Kasumi-1 (cell line): ENCODE measurements at places on chromosomes 7 and 10.

DNA sequence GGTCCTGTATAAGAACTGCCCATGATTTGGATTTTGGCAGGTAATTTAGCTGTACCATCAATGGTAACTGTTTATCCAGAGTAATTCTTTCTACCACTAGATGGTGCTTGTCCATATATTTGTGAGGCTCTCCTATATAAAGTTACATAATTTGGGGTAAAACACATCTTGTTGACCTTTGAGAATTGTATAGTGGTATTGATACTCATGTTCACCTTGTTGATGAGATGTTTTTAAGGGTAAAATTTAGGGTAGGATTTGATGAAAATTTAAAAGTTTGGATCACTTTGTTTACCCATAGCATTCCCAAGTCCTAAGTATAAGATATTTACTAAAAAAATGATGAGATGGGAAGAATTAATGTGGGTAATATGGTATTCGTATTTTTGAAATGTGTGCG is 31.6 kb downstream of the ST7 start:
- DNase-seq: peak; percentile 50

GRCh38 chr10:44760513-44760912 is 150.6 kb upstream of the TMEM72 start:
- no peak for DNase-seq

DNA sequence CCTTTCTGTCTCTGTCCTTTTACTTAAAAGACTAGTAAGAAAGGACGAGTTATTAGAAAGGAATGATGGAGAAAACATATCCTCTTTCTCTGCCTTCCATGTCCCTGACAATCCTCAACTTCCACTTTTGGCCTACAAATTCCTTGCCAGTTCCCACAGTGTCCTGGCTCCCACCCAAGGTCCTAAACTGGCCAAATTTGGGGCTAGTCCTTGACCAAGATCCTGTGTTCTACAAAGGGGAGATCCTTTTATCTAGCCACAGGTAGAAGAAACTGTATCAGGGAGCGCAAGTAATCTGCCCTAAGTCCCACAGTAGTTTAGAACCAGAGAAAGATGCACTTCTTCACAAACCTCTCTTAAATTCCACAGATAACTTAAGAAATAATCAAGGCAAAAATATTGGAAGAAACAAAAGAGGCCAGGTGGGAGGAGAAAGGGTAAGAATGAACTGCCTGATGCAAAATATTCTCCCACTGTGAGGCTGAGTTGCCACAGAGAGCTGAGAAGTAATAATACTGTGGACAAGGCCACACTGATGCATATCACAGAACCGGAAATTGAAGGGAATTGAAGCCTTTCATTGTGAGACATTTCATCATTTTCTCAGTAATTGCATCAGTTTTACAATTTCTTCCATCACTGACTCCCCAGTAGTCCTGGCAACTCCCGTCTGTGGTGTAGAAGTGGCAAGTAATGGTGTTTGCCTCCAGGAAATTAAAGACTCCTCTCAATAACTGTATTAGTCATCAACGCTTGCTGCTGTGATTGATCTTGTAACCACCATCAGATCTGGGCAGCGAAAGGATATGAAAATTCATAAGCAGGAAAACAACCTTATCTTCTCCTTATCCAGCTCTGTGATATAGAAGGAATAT is 47.2 kb downstream of the DNAJC12 start:
- DNase-seq: no peak

DNA sequence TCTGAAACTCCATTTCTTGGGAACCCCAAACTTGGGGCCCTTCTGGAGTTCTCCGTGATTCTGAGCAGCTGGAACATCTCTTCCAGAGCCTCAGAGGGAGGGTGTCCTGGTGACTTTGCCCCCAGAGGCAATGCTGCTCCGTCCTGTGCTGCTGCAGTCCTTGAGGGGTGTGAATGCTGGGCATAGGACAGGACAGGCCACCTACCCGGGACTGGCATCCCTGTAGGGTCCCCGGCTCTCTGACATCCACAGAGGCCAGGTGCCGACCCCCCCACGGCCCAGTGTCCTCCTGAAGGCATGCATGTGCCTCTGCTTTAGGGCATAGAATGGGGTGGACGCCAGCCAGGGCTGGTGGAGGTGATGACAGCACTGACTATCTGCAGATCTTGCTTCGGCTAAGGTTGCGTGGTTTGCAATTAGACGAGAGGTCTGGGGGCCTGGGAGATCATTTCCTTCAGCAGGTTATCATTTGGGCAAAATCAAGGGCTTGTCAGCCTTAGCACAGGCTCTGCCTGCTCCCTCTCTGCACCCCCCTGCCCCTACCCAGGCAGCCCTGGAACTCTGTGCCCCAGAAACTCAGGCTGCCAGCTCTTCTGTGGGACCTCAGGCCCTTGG is 136.9 kb upstream of the GPR26 start:
- DNase-seq: no peak

GRCh38 chr7:134919240-134919641 is 67.1 kb upstream of the AGBL3 start:
- no peak for DNase-seq

DNA sequence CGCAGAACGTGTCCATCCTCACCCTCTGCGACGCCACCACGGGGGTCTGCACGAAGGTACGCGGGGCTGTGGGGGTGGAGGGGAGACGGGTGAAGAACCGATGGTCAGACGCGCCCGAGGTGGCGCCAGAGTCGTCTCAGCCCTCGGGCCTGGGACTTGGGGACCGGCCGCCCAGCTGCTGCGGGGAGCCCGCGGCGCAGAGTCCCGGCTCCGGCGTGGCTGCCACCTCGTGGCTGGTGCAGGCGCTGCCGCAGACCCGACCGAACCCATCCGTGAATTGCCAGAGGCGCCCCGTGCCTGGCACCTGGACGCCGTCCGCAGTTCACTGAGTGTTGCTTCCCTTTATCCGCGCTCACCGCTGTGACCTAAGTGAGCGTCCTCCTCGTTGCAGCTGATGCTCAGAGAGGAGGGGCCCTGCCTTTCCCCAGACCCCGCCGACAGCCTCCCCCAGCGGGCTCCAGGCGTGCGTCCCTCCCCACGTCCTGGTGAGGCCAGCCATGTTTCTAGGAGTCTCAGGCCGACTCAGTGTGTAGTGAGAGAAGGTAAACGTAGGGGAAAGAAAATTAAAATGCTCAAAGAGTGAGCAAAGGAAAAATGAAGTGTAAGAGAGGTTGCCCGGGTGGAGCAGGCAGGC is 208.7 kb downstream of the PAXIP1 start:
- DNase-seq: no peak

DNA sequence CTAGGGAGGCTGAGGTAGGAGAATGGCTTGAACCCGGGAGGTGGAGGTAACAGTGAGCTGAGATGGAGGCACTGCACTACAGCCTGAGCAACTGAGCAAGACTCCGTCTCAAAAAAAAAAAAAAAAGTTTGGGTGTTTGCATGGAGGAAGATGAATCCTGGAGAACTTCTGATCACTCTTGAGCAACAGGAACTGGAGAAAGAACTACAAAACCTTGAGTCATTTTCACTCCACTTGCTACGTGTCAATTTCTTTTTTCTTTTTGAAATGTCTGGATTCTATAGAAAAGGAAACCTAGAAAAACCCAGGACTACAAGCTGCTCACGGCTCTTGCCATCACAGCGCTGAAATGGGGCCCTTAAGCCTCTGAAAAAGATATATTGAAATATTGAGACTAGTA is 189.6 kb upstream of the NRP1 start:
- DNase-seq: no peak

DNA sequence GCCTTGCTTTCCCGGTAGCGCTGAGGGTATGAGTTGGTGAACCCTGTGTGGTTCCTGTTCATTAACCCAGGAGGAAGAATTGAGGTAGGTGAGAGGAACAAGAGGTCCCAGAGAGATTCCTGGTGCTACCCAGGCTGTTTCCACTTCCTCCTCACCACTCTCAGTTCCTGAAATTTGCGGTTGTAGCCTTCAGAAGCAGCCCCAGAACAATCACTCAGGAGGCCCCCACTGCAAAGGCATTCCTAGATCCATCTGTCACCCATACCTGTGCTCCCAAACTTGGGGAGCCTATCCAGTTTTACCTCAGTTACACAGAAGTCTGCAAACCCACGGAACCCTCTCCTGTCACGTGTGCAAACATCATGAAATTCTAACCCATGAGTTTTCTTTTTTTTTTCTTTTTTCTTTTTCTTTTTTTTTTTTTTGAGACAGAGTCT is 9.0 kb upstream of the PIP4K2A start:
- peak; percentile 74 for DNase-seq

DNA sequence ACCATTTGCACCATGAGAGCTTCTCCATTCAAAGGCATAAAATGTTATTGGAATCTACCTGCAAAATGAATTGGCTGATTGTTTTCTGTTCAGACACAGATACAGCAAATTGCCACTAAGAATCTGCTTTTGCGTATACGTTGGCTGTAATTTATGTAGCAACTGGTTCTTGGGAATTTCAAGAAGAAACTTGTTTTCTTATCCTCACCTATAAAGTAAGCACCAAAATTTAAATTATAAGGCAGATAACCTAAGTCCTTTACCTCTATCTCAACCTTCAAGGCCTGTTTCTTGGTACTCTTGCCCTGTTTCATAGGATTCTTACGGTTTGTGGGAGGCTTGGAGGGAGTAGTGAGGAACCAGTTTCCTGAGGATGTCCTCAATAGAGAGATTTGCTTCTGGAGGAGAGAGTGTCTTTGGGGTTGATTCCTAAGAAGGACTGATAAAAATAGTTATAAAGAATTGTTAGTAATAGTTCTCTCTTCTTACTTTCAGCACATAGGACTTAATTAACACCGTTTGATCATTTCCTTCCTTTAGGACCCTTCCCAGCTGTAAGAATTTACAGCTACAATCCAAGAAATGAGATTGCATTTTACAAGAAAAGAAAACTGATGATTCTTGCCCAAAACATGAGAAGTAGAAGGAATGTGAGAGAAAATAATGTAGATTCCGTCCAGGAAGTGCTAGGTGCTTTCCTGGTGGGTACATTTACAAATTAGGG is 2.0 kb downstream of the STAMBPL1 start:
- DNase-seq: no peak

- no peak for DNase-seq
These were observed 89.5 kb upstream of the TES start for GRCh38 chr7:116120839-116121238.

DNA sequence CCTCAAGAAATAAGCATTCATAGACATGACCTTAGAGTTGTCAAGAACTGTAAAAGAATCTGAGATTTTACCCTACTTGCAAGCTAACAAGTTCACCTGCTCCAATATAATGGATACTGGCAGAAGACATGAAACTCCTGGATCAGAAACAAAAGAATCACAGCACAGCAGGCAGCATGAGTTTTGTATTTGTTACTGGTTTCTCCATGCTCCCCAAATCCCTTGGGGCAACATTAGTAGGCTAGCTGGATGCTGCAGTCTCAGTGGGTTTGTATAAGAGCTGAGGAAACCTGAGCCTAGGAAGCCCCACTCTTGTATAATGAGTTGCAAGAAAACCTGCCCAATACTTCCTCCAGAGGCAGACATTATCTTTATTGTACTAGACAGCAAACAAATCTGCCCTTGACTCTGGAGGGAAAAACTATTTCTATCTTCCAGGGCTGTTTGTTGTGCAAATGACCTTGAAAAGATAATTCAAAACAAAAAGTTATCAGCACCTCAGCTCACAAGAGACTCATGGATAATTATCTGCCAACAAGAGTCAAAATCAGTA is 64.8 kb downstream of the ABLIM1 start:
- no peak for DNase-seq

DNA sequence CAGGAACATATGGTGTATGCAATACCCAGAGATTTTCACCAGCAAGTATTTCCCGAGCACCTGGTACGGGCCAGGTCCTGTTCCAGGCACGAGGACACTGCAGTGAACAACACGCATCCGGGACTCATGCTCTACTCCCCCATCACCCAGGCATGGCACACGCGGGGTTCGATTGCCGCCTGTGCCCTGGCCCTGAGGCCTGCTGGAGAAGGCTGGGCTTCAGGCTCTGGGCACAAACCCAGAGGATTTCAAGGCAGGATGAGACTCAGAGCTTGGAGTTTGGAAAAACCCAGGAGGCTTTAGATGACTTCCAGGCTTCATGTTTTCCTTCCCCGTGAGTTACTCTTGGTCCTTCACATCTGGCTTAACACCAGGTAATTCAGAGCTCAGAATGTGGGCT is 143.5 kb downstream of the NEURL1 start:
- no peak for DNase-seq

DNA sequence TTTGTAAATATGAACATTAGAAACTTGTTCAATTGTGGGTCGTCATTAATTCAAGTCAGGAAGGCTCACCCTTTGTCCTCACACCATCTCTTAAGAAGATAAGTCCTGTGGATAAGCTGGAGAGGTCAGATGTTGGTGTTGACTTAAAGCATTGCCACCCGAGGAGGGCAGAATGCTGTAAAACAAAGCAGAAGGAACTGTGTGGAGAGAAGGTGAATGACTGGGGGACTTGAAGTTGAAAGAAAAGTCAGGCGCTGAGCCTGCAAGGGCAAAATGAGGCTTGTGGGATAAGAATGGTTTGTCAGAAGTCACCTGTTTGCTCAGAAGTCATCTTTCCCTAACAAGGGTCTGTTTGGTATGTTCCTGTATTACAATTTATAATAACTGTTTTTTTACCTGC is 9.1 kb downstream of the RPA3 start:
- no peak for DNase-seq

DNA sequence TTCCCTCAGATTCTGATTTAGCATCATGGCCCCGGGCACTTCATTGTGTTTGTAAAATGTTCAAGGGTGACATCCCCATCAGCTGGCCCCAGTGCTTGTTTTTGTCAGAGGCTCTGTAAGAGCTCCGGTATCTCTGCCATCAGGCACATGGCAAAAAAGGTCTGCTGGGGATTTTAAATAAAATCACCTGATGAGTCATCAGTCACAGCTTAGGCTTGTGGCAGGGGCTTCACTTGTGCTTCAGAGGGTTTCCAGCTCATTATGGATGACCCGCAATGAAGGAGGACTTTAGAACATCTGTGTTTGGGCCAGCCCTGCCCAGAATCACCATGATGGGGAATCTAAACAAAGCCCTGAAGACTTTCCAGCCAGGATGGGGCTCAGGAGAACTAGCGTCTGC is 259.9 kb downstream of the ZEB1 start:
- no peak for DNase-seq

- no peak for DNase-seq
These were observed 45.3 kb upstream of the GNAI1 start for GRCh38 chr7:80089366-80089765.

- no peak for DNase-seq
These were observed 114.6 kb upstream of the LRRTM3 start for GRCh38 chr10:66811211-66811610.

DNA sequence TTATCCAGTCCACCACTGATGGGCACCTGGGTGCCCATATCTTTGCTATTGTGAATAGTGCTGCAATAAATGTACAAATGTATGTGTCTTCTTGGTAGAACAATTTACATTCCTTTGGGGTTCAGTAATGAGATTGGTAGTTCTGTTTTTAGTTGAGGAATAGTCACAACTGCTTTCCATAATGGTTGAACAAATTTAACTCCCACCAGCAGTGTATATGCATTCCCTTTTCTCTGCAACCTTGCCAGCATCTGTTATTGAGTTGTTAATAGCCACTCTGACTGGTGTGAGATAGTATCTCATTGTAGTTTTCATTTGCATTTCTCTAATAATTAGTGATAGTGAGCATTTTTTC is 27.8 kb downstream of the COA1 start:
- no peak for DNase-seq

- DNase-seq: no peak
These were observed 10.8 kb downstream of the ERLIN1 start for GRCh38 chr10:100174699-100175677.
